ENCODE measurements at places on chromosomes 4 and X. TPM values are rescaled to one million over a fixed set of nuclear protein-coding genes. Genes with fewer than 3 reads are reported as not detected.
A peak's percentile ranks its signal among the peaks of the same experiment; 100 is the strongest.

- peak; percentile 92 for DNase-seq
These were observed at the start of gene TBC1D1 for GRCh38 chr4:37890801-37891259. Gene TBC1D1, plus strand, starts transcription at chr4:37891084. Its CDS starts 11,012 bp downstream, at chr4:37902096.

- no peak for DNase-seq
These were observed 13.7 kb downstream of the PPP2R3B start for GRCh38 chrX:372856-373640.

- DNase-seq: no peak
These were observed 10.9 kb downstream of the SAP30 start for GRCh38 chr4:173381610-173382009.

DNA sequence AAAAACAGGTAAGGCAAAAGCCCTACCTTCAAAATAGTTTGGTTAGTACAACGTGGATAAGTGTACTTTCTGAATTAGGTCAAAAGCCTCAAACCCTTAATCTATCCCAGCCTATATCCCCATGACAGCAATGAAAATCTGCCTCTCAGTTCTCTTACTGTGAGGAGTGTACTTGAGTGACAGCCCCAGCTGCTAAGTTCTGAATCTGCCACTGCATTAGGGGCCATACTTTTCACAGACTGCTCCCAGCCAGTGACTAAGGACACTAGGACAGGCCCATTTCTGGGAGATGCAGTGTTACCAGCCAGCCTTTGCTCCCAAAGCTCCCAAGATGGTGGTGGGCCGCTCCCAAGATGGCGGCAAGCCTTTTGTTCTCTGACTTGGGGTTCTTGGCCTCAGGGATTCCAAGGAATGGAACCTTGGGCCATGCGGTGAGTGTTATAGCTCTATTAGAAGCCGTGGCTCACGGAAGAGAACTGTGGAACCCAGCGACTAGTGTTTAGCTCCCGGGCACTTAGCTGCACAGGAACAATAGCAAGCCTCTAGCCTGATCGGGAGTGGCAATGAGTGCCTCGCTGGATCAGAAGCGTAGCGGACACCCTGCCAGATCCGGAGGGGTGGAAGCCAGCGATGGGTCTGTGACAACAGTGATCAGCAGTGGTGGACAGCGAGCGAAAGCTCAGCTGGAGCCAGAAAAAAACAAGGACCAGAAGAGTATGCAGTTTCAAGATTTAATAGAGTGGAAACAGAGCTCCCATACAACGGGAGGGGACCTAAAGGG is 175.6 kb upstream of the NRK start:
- no peak for DNase-seq

GRCh38 chr4:105129286-105130040 is 17.2 kb upstream of the TET2 start:
- no peak for DNase-seq

GRCh38 chr4:87375719-87376291 is 15.2 kb downstream of the HSD17B11 start:
- no peak for DNase-seq

DNA sequence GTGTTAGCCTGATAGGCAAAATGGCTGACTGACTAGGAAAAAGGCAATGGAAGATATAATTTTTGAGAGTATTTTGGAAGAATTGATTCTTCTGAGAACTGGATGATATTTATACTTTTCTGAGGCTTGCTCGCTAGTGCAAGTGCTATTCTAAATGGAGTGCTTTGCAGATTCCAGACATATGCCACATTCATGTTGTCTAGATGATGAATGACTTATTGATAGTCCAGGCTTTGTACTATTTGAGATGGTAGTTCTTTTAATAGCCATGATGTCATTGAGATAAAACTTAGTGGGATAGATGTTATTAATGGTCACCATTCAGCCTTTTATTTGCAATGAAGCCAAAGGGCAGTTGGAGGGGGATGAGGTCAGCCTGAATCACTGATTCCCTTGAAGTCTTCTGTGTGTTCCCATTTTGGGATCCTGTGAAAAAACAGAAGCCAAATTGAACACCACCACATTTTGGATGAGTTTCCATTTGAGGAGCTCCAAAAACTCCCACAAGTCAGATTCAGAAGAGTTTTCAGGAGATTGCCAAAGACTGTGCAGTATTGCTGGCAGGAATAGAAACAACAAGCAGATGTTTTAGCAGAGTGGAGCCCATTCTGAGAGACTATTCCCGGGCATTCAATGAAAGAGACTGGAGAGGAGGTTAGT is 184.1 kb downstream of the IL1RAPL2 start:
- no peak for DNase-seq

DNA sequence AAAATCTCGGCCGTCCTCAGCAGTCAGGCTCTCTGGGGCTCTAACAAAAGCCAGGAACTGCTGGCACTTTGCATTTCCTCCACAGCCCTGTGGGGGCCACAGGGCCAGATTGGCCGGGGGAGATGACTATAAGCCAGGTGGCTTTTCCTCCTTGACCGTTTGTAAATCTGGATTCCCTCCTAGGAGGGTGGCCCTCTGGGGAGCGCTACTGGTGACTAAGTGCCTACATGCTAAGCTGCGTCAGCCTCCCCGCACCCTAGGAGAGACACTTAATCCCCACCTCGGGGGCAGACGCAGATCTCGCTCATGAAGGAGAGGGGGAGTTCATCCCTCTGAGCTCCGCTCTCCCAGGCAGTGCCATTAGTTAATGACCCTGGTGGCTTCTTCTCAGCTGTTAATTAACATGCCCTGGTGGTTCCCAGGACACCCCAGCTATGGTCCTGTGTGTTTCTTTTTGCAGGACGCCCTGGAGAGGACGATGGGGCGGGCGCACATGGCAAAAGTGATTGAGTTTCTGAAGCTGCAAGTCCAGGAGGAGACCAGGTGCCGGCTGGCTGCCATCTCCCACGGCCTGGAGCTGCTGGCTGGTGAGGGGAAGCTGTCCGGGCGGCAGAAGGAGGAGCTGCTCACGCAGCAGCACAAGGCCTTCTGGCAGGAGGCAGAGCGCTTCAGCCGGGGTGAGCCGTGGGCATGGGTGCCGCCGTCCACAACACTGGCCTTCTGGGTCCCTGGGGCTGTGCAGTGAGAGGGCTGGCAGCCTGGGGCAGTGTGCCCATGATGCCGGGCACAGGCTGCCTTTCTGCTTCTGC is 41.6 kb downstream of the EVC start:
- DNase-seq: no peak

- DNase-seq: no peak
These were observed 10.2 kb upstream of the CORIN start for GRCh38 chr4:47848041-47848440.

- no peak for DNase-seq
These were observed 74.3 kb upstream of the NPY2R start for GRCh38 chr4:155134136-155134535.

- no peak for DNase-seq
These were observed 1870.5 kb upstream of the TENM3 start for GRCh38 chr4:180372691-180373090.

- peak; percentile 14 for DNase-seq
These were observed 765 bp downstream of the ENOPH1 start for GRCh38 chr4:82430964-82431745.

DNA sequence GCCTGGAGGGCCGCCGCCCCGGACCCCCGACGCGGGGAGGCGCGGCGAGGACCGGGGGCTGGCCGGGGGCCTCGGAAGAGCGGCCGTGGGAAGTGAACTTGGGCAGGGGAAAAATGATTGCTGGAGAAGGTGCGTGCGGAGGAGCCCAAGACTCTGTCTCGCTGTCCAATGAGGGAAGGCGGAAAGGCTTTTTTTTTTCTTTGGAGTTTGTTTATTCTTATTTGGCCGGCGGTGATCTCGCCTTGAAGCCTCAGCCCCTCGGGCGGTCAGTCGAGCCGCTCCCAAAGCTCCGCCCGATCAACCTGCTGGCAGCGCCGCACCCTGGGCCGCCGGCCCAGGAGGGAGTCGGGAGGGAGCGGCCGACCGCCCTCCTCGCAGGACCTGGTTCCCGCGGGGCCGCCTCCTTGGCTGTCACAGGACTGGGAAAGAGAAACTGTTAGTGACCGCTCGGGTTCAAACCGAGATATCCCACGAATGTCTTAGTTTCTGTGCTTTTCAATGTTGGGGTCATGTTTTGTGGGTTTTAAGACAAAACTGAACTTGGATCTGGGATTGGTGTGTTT is 2.5 kb downstream of the CPEB2 start:
- peak; percentile 93 for DNase-seq

GRCh38 chr4:76562836-76563453 is 127.9 kb downstream of the SHROOM3 start:
- no peak for DNase-seq

Gene TMEM144
- 1.0 TPM for total RNA-seq

Gene DEFB131A
- not detected for total RNA-seq

Gene TEX13D
- not detected for total RNA-seq

Gene MMRN1
- 1.8 TPM for total RNA-seq

Gene ZXDB
- 5.8 TPM for total RNA-seq

Gene DMD
- 145 TPM for total RNA-seq
